ENCODE measurements at places on chromosomes 13 and 19. TPM values are rescaled to one million over a fixed set of nuclear protein-coding genes. Genes with fewer than 3 reads are reported as not detected.

The MBD3L3 gene
- not detected for total RNA-seq

The ZFP14 gene
- 9.3 TPM for total RNA-seq

The BRME1 gene
- total RNA-seq: 5.5 TPM

The COX7A1 gene
- not detected for total RNA-seq

The TIMM29 gene
- 29.7 TPM for total RNA-seq

The ZNF284 gene
- 3.9 TPM for total RNA-seq

The ZNF296 gene
- total RNA-seq: 4.8 TPM

All from activated naive CD8-positive, alpha-beta T cell treated with anti-CD3 and anti-CD28 coated beads, Interleukin-2, amount 10 ng/mL, durations not matched to agents 7 days and 5 days (primary cell).